ENCODE measurements at places on chromosomes 5 and 9.

DNA sequence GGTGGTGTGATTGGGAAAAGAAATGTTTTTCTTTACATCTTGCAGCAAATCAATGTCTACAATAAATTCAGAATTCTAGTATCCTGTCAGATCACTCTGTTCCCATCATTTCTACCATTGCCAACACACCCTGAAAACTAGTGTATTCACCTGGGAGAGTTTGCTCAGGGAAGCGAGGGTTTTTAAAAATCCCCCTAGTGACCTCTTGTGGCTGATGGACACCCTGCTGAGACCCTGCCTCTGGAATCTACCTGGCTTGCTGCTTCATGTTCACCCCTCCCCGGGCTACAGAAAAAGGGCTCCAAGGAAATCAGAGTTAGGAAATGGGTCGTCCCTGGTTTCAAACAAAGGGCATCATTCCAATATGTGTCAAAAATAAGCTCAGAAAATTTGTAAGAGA, 21.4 kb upstream of the ALDOB start:
- no peak for DNase-seq

DNA sequence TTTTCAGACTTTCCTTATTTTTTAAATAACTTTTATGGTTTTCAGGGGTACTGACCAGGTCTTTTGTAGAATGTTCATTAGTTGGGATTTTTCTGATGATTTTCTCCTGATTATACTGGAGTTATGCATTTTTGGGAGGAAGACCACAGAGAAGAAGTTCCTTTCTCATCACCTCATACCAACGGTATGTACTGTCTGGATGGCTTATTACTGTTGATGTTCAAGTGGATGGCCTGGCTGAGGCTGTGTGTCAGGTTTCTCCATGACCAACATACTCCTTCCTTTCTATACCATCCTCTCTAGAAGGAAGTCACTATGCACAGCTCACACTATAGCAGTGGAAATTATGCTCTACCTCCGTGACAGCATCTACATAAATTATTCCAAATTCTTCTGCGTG, 71.1 kb upstream of the NR3C1 start:
- DNase-seq: no peak

- DNase-seq: peak; percentile 87
Measured at GRCh38 chr9:99056886-99057664, 47.8 kb upstream of the TGFBR1 start.

- DNase-seq: no peak
Measured at GRCh38 chr9:20592673-20593072, 29.6 kb downstream of the MLLT3 start.

GRCh38 chr9:34633166-34633565, 4.3 kb upstream of the ARID3C start:
- DNase-seq: no peak

- DNase-seq: no peak
Measured at GRCh38 chr5:22947921-22948320, 94.8 kb upstream of the CDH12 start.

DNA sequence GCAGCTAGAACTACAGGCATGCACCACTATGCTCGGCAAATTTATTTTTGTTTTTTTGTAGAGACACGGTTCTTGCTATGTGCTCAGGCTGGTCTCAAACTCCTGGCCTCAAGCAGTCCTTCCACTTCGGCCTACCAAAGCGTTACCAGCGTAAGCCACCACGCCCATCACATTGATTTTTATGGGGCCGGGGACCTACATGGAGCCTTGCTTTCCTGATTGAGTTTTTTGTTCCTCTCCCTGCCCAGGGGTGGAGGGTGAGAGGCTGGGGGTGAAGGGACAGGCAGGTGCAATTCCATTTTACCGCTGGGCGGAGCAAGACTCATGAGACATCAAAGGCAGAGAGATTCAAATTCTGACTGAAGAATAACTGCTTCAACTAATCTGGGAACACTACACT, 1.9 kb downstream of the ALDH1B1 start:
- DNase-seq: no peak

- DNase-seq: peak; percentile 30
Measured at GRCh38 chr5:150579462-150580400, 60.7 kb upstream of the SYNPO start.

DNA sequence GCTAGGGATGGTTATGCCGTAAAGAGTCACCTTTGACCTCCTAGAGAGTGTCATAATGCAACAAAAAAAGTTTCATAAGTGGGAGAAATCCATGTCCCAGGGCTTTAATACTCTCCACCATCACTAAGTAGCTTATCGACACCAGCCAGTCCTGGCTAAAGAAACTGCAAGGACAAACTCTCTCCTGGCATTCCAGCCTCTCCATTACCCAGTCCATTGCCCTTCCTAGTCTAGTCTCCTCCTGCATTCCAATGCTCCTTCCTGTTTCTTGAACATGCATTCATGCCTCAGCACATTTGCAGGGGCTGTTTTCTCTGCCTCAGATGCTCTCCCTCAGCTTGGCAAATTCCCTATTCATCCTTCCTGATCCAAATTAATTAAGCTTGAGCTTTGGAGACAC, 364.1 kb downstream of the BRINP1 start:
- DNase-seq: peak; percentile 8

DNA sequence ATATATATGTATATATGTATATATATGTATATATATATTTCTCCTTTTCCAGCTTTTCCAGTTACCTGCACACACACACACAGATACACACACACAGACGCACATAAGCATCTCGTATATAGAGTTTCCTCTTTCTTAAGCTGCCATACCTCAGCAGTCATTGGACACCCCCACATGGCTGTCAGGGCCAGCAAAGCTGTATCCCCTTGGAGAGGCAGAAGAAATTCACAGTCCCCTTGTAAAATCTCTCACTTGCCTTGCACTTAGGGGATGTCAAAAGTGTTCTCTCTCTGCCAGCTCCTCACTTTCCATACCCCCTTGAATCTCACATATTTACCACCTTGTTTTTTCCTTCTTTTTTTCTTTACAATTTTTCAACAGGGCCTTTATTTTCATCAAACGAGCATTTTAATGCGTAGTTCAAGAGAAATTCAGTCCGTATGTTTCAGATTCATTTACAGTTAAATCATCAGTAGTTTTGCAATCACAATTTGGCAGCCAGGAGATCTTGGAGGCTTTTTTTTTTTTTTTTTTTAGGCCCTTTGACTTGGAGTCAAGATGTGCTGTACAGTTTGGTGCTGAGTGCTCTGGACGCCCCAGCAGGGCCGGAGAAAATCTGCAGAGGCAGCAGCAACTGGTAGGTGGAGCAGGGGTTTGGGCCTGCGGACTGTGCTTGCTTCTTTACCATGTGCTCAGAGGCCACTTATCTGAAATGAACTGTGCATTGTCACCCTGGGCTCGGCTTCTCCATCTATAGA, 244.9 kb upstream of the KLF4 start:
- DNase-seq: peak; percentile 93

- no peak for DNase-seq
Measured at GRCh38 chr9:82993856-82994605, 68.9 kb downstream of the RASEF start.

GRCh38 chr5:150489360-150490295, 18.3 kb upstream of the NDST1 start:
- DNase-seq: peak; percentile 69

DNA sequence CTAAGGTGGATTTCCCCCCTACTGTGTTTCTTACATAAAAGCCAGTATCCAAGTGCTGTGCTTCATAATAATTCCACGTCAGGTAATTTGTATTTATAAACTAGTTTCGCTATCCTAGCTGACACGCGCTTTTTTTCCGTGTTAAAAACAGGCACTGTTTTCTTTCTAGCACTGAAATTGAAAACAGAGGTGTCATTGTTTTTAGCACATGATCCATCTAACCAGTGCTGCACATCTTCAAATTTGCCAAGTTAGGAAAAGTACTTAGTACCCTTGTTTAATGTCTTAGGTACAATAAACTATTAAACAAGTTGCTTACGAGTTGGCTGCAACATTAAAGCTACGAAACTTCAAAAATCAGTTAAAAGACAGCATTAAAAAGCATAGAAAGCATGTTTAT, 49.9 kb downstream of the JMY start:
- no peak for DNase-seq

DNA sequence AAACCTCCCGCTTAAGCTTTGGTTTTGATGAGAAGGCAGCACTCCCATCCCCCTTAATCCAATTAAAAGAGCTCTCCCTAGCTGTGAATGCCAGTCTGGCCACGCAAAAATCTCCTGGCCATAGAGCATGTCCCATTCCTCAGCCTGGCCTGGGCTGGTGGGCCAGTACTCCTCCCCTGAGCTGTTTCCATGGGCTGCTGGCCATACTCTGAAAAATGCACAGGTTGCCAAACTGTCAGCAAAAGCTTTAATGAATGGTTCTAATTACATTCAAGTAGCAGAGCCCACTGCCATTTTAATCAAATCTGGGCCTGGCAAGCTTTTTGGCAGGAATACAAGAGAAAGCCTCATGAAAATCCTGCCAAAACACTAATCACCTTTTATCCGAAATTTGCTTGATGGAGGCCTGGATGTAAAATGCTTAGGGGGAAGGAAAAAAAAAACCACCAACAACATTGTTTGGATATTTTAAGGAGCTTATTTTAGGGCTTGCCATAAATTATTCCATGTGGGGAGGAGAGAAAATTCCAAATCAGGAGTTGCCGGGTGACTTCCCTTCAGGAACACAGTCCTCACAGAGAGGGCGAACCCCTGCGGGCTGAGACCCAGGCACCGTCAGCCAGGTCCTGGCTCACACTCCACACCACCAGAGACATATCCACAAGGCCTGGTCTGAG, 243.3 kb downstream of the SEC61B start:
- DNase-seq: no peak
